H9 (cell line): ENCODE measurements at places on chromosomes 2 and 18.
A peak's percentile ranks its signal among the peaks of the same experiment; 100 is the strongest.

DNA sequence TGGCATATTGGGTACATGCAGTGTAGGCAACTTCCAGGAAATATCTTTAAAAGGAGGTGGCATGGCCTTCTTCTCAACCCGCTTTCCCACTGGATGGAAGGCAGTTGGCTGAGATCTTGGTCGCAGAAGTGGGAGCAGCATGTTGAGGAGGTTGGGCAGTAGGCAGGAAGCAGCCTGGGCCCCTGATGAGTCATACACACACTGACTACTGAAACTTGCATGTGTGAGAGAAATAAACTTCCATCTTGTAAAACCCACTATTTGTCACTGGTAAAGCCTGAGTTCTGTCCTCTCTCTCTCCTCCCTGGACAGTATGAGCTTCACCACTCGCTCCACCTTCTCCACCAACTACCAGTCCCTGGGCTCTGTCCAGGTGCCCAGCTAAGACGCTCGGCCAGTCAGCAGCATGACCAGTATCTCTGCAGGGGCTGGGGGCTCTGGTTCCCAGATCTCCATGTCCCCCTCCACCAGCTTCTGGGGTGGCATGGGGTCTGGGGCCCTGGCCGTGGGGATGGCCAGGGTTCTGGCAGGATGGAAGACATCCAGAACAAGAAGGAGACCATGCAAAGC is 233.8 kb upstream of the SPRED2 start:
- no peak for DNase-seq

- peak; percentile 48 for DNase-seq
These were observed 598 bp downstream of the CCDC93 start for GRCh38 chr2:118013221-118013723.

- no peak for DNase-seq
These were observed 25.1 kb upstream of the CREB1 start for GRCh38 chr2:207504513-207505170.

- DNase-seq: no peak
These were observed 4.9 kb downstream of the IGFBP5 start for GRCh38 chr2:216690456-216690852.
